Cardiac septum (tissue), 1 donor: ENCODE measurements at places on chromosomes 7 and 10. TPM values are rescaled to one million over a fixed set of nuclear protein-coding genes. Genes with fewer than 3 reads are reported as not detected.

DNA sequence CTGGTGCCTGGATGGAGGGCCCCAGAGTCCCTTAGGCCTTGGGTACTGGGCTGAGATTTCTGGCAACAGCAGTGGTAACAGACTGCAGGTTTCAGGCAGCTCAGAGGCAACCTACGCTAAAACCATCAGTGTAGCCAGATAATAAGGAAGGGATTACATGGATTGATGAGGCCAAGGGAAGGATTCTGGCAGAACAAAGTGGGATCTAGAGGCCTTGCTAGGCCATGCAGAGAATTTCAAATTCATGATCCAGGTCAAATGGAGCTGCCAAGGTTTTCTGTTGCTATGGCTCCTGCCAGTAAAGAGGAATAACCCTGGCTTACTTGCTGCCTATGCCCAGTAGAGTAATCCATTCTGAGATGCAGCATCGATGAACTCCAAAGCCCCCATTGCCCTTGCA is 445.7 kb downstream of the ADRA2A start:
- DNase-seq, result no peak

The FANK1 gene
- 0.43 TPM for total RNA-seq

GRCh38 chr10:94412449-94412848 is 10.1 kb downstream of the TBC1D12 start:
- no peak for DNase-seq

DNA sequence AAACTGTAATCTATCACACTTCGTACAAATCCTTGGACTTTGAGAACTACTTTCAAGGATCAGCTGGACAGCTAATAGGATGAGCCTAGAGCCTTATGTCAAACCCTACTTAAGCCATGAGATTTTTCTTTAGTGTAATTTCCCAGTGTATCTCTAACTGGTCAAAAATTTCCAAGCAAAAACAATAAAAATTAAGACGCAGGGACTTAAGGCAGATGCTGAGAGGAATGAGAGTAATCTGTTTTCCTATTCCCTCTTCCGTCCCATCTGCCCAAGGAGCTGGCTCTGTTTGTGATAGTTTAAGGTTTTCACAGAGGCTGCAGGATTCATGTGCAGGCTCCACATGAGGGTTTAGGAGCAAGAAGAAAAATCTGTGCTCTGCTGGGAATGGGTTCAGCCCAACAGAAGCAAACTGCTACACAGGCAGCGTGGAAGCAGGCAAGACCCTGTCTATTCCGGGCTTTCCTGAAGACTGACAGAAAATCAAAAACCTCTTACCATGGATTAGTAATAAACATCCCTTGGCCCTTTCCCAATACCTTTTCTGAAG is 62.2 kb downstream of the ARMH3 start:
- no peak for DNase-seq

The SLC39A12 gene
- not detected for total RNA-seq

DNA sequence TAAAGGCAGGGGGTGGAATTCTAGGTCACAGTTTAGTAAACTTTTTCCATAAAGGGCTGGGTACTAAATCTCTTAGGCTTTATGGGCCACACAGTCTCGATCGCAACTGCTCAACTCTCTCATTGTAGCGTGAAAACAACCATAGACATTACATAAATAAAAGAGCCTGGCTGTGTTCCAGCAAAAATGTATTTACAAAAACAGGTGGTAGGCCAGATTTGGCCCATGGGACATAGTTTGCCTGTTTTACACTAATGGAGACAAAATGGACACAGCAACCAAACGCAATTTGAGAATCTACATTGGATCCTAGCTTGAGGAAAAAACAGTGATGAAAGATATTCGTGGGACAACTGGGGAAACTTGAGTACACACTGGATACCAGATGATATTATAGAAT is 23.2 kb upstream of the MALSU1 start:
- no peak for DNase-seq

- no peak for DNase-seq
Observed at GRCh38 chr10:58260334-58260733, 7.4 kb downstream of the IPMK start.

GRCh38 chr7:111025006-111025405 is 65.9 kb upstream of the LRRN3 start:
- DNase-seq, result no peak

- DNase-seq, result peak; percentile 41
Observed at GRCh38 chr7:2545746-2546425, 9.4 kb downstream of the BRAT1 start.

The PDK4 gene
- total RNA-seq, result 49.0 TPM

The HMX2 gene
- total RNA-seq, result not detected

DNA sequence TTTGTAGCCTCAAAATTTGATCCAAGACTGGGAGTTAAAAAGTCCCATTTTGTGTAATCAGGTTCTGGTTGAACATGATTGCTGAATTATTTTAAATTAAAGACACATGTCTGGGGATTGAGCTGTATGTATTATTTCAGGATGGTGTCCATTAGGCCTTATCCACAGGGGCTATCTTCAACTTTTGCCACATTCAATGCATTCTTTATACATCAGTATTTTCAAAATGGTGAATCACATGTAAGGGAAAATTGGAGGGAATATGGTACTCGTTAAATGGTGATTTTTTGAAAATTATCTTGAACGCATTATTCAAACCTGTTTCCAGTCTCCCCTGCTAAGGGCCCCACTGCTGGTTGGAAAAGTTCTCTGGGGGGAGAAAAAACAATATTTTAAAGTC is 367.7 kb upstream of the NPVF start:
- DNase-seq, result no peak
